ENCODE measurements at places on chromosomes 6 and 20. TPM values are rescaled to one million over a fixed set of nuclear protein-coding genes. Genes with fewer than 3 reads are reported as not detected.

Gene GHRH
- not detected for total RNA-seq

Gene SIRT5
- total RNA-seq, result 14.6 TPM

DNA sequence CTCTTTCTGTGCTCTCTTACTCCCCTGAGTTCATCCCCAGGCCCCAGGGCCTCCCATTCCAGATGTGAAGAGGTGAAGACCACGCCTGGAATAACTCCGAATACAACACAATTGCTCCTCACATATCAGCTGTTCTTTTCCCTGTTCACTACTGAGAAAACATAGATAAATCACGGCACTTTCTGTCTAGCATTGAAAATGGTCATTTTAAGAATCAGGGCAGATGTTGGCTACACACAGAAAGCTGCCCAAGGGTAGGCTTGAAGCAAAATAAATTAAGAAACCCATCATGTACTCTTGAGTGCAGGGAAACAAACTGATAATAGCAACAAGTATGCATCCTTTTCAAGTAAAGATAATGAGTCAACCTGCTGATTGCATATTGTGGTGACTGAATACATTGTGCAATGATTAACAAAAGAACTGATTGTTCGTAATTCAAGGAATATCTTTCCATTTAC, 382.5 kb downstream of the PRKN start:
- H3K4me1 ChIP-seq, result no peaks in the 10 kb centered on the region
- no peak for DNase-seq
- no peak overlapping the region for H3K27ac ChIP-seq
- no peaks in the 10 kb centered on the region for H3K36me3 ChIP-seq
- H3K4me3 ChIP-seq, result no peak overlapping the region

DNA sequence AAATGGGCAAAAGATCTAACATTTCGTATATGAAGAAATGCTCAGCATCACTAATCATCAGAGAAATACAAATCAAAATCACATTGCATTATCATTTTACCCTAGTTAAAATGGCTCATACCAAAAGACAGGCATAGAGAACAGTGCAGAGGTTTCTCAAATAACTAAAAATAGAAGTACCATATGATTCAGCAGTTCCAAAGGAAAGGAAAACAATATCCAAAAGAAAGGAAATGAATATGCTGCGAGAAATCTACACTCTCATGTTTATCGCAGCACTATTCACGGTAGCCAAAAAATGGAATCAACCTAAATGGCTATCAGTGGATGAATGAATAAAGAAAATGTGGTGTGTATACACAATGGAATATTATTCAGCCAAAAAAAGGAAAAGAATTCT, 63.5 kb downstream of the VTA1 start:
- no peak overlapping the region for H3K27ac ChIP-seq
- no peak for DNase-seq

DNA sequence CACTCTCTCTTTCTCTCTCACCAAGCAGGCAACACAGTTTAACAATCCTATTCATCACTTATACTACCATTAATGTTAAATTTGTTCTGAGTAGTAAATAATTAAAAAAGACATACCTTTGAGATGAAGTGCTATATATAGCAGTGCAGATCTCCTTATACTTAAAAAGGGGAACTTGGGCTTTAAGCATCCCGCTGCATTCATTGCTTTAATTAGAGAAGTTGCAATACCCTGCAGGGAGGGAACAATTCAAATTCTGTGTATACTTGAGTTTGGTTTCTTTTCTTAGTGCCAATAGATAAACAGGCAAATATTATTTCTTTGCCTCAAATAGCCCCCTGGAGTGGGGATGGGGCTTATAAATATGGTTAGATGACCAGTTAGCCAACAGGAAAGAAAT, 10.8 kb upstream of the ZBTB24 start:
- H3K27ac ChIP-seq, result no peak overlapping the region
- DNase-seq, result no peak
- H3K27me3 ChIP-seq, result no peaks in the 10 kb centered on the region

- H3K27me3 ChIP-seq, result no peaks in the 10 kb centered on the region
- H3K4me1 ChIP-seq, result peaks cover 27% of the 10 kb centered on the region
- no peak overlapping the region for H3K4me3 ChIP-seq
- H3K27ac ChIP-seq, result peak overlapping the region; percentile 46
These were observed 26.1 kb upstream of the TBC1D7 start for GRCh38 chr6:13354331-13355042.

DNA sequence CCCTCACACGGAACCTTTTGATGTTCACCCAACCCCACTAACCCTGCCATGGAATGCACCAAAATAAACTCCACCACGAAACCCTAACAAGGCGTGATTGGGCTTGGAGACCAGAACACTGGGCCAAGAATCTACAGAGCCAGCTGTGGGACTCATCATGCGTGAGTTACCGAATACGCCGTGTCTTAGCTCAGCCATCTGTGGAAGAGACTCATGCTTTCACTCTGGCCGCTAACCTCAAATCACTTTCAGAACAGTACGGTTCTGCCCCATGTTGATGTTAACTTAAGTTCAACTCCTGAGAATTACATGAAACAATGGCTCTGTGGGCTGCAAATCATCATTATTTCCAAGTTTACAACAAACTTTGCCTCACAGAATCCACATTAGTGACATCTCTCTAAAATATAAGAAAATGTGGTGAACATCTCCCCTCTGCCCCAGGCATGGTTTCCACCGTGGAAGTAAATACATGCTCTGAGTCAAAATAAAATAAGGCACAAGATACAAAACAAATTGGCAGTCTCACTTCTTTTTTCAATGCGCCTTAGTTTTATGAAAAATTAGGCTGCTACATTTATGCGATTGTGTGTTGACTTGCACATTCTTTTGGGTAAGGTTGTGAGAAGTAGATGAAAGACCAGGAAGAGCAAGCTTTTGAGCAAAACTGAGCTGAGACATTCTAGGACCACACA, 308.9 kb upstream of the EXOC2 start:
- no peaks in the 10 kb centered on the region for H3K27me3 ChIP-seq
- no peak for DNase-seq
- H3K4me3 ChIP-seq, result no peak overlapping the region

DNA sequence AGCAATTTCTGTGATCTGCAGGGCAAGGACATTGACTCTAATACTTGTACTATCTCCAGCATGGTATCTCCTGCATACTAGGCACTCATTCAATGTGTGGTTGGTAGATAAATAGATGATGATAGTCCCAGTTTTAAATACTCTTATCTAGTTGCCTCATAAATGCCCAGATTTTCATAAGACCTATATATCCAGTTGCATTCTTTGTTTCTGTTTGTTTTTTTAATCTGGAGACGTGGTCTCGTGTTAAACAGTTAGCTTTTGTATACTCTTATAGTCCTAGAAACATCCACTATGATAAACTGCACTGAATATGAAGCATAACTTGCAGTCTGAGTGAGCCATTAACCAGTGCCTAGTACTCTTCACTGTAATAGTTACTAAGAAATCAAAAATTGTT, 35.5 kb upstream of the SUMO4 start:
- no peaks in the 10 kb centered on the region for H3K27me3 ChIP-seq
- no peak overlapping the region for H3K4me3 ChIP-seq
- H3K36me3 ChIP-seq, result no peaks in the 10 kb centered on the region
- peaks cover 37% of the 10 kb centered on the region for H3K4me1 ChIP-seq
- DNase-seq, result no peak

DNA sequence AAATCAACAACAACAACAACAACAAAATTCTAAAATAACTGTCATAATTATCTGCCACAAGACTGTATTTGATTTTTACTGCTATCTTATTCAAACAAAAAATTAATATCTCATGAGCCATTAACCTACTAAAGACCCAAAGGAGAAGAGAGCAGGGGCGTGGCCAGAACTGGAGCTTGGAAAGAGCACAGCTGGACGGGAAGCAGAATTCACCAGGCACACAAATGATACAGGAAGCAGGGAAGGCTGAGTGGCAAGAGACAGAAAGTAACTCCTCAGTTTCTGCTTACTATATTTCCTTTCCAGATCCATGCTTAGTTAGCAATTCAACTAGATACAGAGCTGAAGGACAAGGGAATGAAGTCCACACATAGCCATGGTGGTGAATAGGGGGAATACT, 54.4 kb downstream of the FKBP5 start:
- peaks cover 8% of the 10 kb centered on the region for H3K36me3 ChIP-seq
- H3K27ac ChIP-seq, result peak overlapping the region; percentile 53
- no peak for DNase-seq
- H3K4me3 ChIP-seq, result no peak overlapping the region
- H3K4me1 ChIP-seq, result peaks cover 29% of the 10 kb centered on the region
- no peaks in the 10 kb centered on the region for H3K27me3 ChIP-seq

Gene CDH26
- 5.8 TPM for total RNA-seq

DNA sequence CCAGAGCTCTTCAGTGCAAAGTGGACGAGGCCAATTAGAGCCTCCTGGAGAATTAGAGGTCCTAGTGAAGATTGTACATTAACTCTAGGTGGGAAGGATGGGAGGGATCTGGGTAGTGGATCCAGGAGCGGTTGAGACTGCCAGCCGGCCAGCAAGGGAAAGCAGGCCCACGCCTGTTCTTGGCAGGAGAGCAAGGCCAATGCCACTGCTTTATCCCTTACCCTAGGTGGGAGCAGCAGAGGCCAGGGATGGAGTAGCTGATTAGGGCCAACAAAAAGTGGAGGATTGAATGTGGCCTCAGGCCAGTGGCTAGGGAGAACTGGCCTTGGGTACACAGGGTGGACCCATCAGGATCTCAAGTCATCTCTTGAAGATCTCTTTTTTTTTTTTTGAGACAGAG, 3.7 kb downstream of the ITPR3 start:
- peaks cover 24% of the 10 kb centered on the region for H3K4me1 ChIP-seq
- H3K4me3 ChIP-seq, result no peak overlapping the region
- no peaks in the 10 kb centered on the region for H3K36me3 ChIP-seq
- H3K27ac ChIP-seq, result no peak overlapping the region
- no peaks in the 10 kb centered on the region for H3K27me3 ChIP-seq
- DNase-seq, result no peak

Gene VSX1
- not detected for total RNA-seq

DNA sequence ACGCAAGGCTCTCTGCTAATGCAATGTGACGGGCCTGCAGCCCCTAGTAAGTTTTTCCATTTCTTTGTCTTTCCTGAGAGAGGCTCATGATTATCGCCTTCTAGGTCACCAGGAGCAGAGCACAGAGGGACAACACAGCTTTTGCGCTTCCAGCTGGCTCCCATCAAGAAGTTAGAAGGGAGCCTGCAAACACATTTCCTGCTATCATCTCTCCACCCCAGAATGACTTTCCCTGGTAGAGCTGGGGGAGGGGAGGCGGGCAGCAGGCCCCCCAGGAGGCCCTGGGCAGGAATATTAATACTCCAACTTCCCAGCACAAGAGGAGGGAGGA, 35.7 kb upstream of the CCDC167 start:
- no peak overlapping the region for H3K27ac ChIP-seq
- no peak for DNase-seq
- no peaks in the 10 kb centered on the region for H3K4me1 ChIP-seq
- H3K36me3 ChIP-seq, result no peaks in the 10 kb centered on the region
- H3K27me3 ChIP-seq, result no peaks in the 10 kb centered on the region

DNA sequence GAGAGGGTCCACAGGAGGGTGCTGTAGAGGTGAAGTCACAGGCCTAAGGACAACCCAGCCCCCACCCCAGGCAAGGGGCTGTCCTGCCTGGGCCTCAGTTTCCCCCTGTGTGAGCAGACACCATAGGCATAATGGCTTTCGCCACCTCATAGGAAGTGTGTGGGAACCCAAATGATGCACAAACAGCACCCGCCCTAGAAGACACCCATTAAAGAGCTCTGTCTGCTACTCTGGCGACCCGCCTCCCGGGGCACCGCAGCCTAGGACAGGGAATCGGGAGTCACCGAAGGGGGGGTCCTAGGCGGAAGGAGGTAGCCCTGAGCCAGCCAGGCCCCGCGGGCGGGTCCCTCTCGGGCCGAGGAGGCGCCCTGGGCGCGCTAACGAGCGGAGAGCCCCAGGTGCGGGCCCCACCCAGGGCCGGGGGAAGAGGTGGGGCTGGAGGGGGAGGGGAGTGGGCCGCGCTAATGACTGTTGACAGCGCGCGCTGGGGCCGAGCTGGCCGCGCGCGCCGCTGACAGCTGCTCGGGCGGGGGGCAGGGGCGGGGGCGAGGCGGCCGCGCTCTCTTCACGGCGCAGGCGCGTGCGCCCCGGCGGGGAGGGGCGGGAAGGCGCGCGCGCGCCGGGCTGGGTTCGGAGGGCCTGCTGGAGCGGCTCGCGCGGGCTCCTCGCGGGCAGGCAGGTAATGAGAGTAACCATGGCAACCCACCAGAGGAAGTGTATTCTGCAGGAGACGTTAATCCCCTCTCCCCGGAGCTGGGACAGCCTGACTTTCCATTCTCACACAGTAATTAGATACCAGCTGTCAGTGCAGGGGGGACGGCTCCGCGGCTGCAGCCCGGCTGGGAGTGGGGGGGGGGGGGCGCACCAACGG, 48.9 kb downstream of the NOL4L start:
- H3K4me1 ChIP-seq, result peaks cover 77% of the 10 kb centered on the region
- DNase-seq, result peak; percentile 59
- H3K36me3 ChIP-seq, result no peaks in the 10 kb centered on the region
- H3K4me3 ChIP-seq, result peak overlapping the region; percentile 77

Gene RGL2
- total RNA-seq, result 67.4 TPM

DNA sequence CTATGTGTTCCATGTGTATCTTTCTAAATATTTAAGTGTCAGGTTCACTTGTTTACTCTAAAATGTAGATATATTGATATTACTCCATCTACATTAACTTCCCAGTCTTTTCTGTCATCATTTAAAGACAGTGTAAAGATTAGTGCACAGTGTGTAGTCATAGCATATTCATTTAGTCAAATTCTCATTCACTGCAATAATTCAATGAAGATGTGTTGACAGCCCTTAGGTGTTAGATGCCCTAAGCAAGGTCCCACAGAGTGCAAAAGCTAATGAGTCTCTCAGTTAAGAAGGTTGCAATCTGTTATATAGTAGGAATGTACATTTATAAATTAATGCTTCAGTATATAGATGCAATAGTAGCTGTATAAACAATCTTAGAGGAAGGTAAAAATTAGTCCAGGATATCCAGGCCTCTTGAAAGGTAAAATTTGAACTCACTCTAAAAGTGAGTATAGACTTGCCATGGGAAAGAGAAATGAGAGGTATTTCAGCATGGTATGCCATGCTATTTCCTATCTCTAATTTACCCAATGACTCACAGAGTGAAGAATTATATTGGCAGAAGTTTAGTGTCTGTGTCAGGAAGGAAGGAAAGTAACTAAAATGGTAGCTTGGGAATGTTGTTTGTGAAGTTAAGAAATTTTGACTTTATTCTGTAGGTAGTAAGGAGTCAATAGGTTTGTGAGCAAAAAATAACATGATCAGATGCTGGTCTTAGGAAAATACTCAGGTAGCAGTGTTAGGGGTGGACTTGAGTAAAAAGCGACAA, 969.9 kb upstream of the CITED2 start:
- DNase-seq, result no peak
- no peaks in the 10 kb centered on the region for H3K4me1 ChIP-seq
- no peak overlapping the region for H3K4me3 ChIP-seq
- no peaks in the 10 kb centered on the region for H3K36me3 ChIP-seq
- H3K27me3 ChIP-seq, result no peaks in the 10 kb centered on the region

All from naive thymus-derived CD4-positive, alpha-beta T cell (primary cell).